GM12878 (cell line): ENCODE measurements at places on chromosomes 6 and 20. TPM values are rescaled to one million over a fixed set of nuclear protein-coding genes. Genes with fewer than 3 reads are reported as not detected.

GRCh38 chr6:56359201-56359899 is 112.0 kb upstream of the COL21A1 start:
- DNase-seq: peak; percentile 26

DNA sequence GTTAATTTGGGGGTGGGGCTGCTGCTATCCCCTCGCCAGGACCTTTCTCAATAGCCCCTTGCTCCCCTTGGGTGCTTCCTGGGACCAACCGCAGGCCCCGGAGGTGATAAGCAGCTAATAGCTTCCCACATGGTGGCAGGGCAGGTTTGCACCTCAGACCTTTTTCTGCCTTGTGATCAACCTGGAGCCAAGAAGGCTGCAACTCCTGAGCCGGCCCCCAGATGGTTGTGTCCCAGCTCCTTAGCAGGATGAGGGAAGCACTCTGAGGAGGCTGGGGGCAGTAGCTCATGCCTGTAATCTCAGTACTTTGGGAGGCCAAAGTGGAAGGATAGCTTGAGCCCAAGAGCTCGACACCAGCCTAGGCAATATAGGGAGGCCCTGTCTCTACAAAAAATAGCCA is 85.5 kb downstream of the BMP7 start:
- DNase-seq: no peak

DNA sequence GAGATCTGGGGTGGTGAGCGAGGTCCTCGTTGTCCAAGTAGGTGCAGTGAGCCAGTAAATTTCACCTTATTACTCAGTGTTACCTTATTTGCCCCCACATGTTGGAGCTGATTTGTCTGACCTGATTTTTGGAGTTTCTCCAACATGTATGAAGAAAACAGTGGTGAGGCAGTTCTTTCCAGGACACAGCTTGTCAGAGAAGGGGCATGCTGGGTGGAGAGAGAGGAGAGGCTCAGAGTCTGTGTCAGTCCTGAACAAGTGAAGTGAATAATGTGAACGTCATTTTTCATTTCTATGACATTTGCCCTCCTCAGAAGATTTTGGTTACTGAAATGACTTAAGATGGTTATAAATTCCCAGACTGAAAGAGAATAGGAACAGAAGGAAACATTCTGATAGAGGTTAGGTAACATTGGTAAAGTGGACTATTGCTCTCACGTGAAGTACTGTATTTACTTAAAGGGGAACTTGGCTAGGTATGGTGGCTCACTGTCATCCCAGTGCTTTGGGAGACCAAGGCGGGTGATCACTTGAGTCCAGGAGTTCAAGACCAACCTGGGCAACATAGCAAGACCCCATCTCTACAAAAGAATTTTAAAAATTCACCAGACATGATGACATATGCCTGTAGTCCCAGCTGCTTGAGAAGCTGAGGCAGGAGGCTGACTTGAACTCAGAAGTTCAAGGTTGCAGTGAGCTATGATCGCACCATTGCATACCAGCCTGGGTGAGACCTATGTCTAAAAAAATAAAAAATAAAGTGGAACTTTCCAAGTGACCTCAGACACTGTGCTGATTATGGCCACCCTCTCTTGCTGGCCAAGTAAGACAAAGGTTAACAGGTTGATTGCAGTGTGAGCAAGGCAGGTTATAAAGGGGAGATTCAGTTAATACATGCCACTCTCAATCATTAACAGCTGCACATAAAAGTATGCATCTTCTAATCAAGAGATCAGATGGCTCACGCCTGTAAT is 184.3 kb downstream of the EDN1 start:
- no peak for DNase-seq

DNA sequence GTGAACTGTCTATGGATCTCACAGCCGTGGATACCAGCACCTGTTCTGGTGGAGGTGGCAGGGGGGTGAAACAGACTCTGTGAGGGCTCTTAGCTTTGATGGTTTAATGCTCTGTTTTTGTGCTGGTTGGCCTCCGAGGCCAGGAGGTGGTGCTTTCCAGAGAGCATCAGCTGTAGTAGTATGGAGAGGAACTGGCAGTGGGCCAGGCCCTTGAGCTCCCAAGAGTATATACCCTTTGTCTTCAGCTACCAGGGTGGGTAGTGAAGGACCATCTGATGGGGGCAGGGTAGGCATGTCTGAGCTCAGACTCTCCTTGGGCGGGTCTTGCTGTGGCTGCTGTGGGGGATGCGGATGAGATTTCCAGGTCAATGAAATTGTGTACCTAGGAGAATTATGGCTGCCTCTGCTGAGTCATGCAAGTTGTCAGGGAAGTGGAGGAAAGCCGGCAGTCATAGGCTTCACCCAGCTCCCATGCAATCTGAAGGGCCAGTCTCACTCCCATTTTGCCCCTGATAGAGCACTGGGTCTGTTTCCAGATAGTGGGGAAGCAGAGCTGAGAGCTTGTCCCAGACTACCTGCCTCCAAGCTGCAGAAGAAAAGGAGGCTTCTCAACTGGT is 102.7 kb upstream of the AHI1 start:
- no peak for DNase-seq

DNA sequence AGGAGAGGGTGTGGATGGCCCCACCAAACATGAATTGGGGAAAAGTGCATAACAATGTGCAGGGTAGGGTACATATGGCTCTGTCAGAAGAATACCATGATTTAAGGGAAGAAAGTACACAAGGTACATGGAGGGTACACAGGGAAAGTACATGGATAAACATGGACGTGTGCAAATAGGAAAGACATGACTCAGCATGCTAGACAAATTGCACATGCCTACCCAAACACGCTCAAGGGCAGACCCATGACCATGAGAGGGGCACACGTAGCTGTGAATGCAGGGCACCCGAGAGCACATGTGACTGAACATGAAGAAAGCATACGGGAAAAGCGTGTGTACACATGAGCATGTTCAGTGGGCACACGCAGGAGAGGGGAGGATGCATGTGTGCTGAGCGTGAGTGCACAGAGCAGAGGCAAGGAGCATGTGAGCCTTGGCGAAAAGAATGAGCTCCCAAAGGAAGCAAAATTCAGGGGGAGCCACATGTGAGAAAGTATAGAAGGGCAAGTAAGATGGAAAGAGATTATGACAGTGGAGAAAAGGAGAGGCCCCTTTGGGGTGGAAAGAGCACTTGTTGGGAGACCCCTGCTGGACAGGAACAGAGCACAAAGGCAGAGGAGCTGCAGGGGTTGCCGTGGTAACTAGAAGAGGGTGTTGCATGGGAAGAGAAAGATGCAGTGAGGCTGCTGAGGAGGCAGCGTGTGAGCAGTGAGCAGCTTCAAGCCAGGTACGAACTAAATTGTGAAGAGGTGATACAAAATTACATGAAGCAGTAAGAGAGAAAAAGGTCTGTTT is 17.8 kb downstream of the OR2H2 start:
- DNase-seq: no peak

DNA sequence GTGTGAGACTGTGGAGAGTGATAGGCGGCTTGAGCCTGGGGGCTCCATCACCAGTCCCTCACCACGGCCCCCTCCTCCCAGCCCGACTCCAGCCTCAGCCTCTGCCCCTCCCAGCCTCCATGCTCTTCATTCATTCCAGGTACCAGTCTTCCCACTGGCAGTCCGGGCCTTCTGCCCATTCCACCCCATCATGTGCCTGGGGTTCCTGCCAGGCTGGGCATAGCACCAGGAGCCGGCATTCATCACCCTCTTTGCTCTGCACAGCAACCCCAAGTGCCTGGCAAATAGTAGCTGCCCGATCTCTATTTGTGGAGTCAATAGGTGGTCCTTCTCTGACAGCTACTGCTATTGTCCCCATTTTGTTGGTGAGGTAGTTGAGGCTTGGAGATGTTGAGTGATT is 39.6 kb upstream of the GTSF1L start:
- DNase-seq: no peak

DNA sequence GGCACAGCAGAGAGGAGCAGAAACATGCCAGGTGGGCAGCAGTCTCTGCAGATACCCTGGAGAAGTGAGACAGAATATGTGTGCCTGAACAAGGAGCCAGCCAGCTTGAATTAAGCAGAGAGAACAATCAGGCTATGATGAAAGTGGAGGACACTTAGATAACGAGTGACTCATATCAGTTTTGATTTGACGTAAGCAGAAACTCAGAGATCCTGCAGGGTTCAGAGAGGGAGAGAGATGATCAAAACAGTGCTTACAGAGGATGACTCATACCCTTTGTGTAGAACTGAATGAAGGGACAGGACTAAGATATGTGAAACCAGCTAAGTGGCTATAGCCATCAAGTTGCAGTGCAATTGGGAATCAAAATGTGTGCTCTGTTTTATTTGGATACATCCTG is 300.7 kb downstream of the TENT5A start:
- DNase-seq: no peak

- DNase-seq: no peak
These were observed 52.0 kb downstream of the CDC5L start for GRCh38 chr6:44439270-44440045.

- DNase-seq: no peak
These were observed 217.0 kb upstream of the CST7 start for GRCh38 chr20:24732076-24732475.

DNA sequence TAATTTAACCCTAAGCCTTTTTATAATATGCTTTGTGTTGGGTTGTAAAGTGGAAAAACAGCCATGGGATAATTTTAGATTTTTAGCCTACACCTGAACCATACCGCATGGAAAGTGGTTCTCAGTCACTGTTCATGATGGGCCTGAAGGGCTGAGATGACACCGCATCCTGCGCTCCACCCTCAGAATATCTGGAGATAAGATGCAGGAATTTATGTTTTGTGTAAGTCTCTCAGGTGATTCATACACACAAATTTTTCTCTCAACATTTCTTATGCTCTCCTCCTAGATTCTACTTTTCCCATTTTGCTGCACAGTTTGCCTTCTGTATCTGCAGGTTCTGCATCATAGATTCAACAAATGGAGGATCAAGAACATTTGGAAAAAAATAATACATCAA is 191.3 kb upstream of the PHACTR1 start:
- no peak for DNase-seq

- DNase-seq: no peak
These were observed 216.0 kb downstream of the DLL1 start for GRCh38 chr6:170074907-170075306.

GRCh38 chr6:30759575-30760239 is 15.4 kb upstream of the IER3 start:
- DNase-seq: no peak

- DNase-seq: no peak
These were observed 31.6 kb upstream of the PXDC1 start for GRCh38 chr6:3782876-3783832.

DNA sequence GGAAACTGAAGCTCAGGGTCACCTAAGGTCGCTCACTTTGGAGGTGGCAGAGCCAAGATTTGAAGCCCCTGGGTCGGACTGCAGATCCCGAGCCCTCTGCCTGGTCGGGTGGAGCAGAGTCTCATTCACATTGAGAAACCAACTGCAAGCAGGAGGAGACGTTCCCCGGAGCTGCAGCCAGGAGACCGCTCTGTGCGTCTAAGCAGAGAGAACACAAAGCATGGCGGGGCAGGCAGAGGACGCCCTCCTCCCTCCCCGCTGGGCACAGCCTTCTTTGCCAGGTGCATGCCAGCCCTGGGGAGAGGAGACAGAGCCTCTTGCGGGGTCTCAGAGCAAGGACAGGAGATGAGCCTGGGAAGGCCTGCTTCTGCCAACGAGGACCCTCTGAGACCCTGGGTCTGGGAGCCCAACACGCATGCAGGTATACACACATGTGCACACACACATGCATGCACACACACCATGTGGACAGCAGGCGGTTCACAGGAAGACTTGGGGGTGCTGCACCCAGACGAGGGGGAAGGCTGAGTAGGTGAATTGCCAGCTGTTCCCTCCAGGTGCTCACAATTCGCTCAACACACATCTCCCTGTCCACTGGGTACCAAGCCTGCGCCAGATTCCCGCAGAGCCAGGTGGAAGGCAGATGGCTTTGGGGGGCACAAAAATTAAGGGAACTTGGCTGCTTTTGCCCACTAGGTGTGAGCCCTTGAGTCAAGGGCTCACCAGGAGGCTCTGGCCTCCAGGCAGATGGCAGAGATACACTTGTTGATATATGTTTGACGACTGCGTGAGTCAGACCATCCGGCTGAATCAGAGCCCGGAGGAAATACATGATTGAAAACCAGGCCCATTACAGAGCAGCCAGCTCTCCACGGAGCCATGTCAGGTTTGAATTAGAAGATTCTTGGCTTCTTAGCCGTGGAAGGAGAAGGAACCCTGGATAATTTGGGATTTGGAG is 5.5 kb upstream of the NTSR1 start:
- no peak for DNase-seq

GRCh38 chr6:165748390-165748789 is 85.3 kb upstream of the PDE10A start:
- no peak for DNase-seq

GRCh38 chr6:143023695-143024094 is 37.0 kb upstream of the AIG1 start:
- DNase-seq: no peak

DNA sequence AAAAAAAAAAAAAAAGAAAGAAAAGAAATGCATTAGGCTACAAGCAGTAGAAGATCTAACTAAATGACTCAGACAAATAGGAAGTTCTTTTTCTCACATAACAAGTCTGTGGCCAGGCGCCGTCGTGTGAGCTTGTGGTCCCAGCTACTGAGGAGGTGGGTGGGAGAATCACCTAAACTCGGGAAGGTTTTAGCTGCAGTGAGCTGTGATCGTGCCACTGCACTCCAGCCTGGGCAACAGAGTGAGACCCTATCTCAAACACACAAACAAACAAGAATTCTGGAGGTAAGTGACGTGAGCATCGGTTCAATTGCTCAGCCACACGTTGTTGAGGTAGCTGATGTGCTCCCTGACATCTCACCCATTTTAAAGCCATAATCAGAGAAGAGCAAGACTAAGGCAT is 37.9 kb upstream of the SLC23A2 start:
- DNase-seq: peak; percentile 12

- no peak for DNase-seq
These were observed 141.3 kb downstream of the PXDC1 start for GRCh38 chr6:3610206-3610605.

DNA sequence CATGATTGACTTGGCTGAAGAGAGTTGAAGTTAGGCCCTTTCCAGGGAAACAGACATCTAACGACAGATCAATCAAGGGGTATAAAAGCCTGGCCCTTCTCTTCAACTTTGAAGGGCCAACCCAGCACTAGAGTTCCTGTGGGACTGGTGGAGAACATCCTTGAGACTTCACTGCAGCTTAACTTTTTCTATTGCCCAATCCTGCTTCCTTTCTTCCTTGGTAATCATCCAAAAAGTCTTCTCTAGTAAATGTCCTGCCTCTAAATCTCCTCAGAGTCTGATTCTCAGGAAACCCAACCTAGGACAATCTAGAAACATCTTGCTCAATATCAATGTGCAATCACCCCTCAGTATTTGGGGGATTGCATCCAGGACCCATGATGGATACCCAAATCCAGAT is 1.9 kb downstream of the MKKS start:
- no peak for DNase-seq

DNA sequence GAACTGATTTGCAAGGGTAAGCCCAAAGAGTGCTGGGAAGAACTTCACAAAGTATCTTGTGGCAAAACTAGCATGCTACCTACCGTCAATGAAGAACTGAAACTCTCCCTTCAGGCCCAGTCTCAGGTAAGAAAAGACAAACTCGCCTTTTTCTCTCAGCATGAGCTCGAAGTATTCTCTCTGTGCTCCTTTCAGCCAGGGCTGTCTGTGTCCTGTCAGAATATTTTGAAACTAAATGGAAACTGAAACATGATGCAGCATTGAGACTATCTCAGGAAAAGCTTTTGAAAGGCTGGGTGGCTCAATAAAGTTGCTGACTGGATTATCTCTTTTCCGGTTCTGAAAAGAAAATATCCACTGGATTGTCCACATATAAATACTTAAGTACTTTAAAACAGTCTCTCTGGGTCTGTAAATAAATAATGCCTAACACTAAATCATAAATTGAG is 696 bp downstream of the CALHM5 start:
- DNase-seq: no peak

FGD2 gene
- polyA plus RNA-seq: 16.1 and 23.1 TPM in 2 replicates

MCCD1 gene
- polyA plus RNA-seq: not detected in 2 replicates

DOP1A gene
- polyA plus RNA-seq: 3.9 and 4.7 TPM in 2 replicates

SIRPD gene
- 0.60 and 0.99 TPM in 2 replicates for polyA plus RNA-seq
